ENCODE measurements at places on chromosomes 5 and 9.

- no peak for DNase-seq
These were observed 15.6 kb downstream of the SLC35D2 start for GRCh38 chr9:96367943-96368342.

DNA sequence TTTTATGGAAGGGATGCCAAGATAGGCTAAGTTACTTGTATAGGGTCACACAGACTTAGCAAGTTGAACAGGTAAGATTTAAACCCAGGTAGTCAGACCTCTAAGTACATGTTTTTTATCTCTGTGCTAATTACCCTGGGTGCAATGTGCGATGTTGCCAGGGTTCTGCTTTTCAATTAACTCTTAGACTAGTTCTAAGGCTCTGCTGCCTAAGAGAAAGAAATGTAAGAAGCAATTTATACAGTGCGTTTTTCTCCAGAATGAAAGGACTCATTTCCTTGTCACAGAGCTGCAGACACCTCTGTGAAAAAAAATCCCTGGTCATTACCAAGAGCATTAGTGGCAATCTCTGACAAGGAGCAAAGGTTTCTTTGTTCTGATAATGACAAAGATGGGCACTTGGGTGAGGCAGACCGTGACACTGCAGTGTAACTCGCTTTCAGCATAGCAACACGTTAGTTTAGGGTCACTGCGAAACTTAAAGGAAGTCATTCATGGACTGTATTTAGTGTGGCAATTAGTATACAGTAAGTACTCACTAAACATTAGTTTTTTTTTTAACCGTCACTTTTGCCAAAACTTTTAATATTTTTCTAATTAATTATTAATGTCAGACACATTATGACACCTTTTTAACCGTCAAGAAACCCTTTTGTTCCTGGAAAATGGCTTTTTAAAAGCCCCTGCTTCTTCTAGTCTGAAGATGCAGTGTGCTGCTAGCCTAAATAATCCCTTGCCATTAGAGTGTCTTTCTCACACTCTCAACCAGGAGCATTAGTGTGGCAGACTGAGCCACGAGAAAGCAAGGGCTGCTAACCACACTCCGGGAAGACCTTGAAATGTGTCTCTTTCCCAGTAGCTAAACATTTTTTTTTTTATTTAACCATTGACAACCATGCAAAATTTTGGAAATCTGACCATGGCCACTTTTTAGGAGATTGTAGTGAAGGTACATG, 520.0 kb upstream of the C9orf72 start:
- no peak for DNase-seq

DNA sequence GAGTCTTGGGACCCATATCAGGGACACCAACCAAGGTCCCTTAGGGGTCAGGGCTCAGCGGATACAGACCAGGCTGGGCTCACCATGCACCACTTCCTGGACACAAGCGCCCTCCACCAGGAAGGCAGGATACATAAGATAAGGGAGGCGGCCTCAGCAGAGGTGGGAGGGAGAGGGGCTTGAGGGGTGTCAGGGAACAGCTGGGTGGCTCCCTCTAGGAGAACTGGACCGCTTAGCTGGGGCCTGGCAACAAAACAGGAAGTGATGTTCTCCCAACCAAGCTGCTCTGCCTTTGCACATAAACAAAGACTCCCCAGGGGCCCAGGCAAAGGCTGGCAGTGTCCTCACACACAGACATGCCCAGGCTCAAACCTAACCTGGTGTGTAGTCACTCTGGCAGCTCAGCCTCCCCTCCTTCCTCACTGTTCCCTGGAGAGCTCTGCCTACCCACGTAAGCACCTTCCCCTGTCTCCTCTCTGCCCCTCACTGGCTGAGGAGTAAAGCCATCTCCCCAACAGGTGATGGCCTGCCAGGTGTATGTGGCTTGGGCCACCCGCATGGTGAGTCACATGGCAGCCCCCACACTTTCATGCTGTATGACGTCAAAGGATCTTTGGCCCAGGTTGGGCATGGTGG, 5.8 kb upstream of the BICD2 start:
- DNase-seq = no peak

DNA sequence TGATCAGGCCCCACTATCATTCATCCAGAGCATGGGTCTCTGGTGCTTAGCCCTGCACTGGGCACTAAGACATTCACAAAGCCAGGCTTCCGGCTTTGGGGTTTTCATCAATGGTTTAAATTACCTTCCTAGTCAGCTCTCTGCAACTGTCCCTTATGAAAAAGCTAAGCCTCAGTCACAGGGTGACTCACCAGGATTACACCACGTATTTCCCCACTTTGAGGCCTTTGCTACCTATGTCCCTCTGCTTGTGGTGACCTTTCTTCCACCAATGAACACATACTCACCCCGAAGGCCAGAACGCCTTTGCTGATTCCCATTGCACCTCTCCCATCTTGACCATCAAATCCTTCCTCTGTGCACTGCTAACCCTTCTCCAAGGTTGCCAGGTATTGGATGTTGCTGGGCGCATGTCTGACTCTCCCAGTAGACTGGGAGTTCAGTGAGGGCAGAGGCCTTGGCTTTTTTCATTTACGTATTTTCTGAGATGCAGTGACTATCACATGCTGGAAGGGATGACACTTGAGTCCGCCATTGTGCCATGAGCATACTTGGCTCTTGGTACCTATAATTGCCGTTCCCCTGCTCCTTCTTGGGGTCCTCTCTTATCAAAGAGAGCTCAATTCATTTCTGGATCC, 58.7 kb upstream of the TNFSF8 start:
- no peak for DNase-seq

- DNase-seq = no peak
These were observed 301.4 kb upstream of the RFX3 start for GRCh38 chr9:3827175-3827574.

- DNase-seq = no peak
These were observed 3.1 kb upstream of the GLIS3 start for GRCh38 chr9:4303006-4303405.

DNA sequence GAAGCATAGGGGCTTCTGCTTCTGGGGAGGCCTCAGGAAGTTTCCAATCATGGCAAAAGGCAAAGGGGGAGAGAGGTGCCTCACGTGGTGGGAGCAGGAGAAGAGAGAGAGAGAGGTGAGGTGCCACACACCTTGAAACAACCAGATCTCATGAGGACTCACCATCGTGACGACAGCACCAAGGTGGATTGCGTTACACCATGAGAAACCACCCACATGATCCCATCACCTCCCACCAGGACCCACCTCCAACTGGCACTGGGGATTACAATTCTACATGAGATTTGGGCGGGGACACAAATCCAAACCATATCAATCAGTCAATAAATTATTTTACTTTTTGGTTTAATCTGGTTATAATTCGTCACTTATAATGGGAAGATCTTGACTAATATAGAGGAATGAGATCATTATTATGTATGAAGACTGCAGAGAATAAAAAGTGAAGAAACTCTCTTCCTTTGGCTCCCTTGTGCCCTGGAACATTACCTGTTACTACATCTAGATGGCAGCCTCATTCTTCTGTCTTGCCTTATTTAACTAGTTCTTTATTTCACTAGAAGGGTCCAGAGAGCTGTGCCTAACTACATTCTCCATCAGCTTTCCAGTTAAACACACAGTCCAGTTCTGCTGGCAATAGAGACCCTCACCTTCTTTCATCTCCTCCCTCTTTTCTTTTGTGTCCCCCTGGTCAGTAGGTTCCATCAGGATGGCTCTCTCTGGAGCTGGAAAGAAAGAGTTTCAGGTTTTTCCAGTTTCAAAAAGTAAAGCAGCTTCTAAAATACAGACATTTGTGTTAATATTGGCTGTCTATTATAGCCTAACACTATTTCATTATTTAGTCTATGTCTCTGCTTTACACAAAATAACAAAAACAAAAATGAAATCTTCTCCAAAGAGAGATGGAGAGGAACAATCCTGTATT, 21.7 kb upstream of the SPINK7 start:
- DNase-seq = no peak

DNA sequence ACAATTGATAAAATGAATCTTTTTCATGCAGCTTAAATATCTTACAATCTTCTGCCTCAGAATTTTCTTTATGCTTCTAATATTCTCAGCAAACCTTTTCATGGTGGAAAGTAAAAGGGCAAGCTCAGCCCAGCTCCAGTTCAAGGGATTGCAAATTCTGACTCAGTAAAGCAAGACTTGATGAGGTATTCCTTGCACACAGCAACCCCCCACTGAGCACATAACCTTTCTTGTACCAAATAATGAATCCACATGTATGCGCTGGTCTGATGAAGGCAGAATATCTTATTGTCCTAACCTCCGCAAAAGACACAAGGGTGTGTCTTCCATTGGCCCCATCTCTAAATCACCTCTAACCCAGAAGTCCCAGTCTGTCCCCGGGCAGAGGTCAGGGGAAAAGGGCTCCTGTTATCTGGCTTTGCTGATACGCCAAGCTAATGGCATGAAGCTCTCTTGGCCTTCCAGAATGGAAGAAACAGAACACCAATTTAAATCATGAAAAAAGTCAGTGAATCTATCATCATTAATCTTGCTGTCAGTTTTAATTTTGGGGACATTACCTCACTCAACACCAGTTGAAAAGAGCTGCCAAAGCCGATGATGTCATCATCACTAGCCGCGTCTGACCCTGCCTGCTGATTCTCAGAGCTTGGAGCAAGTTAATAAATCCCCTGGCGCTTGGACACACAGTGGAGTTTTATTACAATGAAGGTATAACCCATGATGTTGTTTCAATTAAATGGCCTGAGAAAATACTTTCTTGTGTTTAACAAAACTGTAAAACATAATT, 592.5 kb upstream of the CLINT1 start:
- no peak for DNase-seq

DNA sequence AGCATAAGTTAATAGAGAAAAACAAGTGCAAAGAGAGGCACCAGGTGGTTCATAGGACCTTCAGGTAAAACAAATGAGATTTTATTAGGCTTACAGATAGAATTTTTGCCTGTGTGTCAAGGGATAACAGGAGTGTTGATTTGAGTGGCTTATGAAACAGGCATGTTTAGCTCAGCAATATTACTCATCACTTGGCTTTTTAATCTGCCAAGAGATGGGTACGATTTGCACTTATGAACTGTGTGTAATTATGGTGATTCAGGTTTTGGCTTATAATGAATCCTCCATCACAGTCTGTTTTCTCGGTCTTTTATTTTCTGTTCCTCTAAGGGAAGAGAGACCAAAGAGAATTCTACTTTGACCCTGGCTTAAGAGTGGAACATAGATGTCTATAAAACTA, 199.3 kb downstream of the DMRTA1 start:
- DNase-seq = no peak

DNA sequence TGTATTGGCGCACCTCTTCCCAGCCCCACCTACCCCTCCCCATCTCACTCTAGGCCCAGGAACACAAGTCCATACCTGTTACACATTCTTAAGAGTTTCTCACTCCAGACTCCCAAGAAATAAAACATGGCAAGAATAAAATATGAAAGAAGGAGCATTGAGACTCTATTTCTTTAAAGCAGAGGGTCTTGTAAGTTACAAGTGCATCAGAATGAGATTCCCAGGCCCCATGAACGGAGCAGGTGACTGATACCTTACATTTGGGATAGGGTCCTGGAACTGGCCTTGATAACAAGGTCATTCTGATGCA, 5.7 kb downstream of the EGR1 start:
- DNase-seq = no peak

DNA sequence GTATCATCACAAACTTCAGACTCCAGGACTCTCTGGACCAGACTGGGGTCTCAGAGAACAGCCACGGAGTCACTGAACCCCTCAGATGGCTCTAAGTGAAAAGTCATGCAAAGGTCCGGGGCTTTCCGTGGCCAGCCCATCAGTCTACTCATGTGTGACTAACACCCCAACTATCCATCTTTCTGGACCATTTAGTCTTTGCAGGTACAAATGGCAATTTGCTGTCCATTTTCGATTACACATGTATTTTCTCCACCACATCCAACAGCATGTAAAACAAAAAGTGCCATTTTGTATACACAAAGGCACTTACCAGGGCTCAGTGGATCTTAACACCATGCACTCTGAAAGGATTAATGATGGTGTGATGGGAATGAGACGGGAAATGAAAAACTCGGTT, 387.7 kb downstream of the BNC2 start:
- no peak for DNase-seq

DNA sequence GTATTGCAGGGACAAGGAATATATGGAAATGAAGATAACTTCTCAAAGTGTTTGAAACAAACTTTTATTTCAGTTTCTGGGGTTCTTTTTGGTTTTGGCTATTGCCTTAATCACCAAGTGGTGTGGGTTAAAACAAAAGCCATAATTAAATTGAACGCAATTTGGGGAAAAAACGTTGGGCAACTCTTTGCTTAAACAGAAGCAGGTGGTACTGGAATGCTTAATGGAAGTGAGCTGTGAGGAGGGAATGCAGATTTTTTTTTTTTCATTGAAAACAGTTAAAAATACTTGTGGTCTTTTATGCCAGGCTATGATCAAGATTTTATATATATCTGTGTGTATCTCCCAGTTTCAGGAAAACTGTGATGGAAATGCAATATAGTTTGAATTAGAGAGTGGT, 195.7 kb upstream of the TUT7 start:
- no peak for DNase-seq

GRCh38 chr9:124218987-124219461, 38.7 kb upstream of the NEK6 start:
- no peak for DNase-seq

GRCh38 chr5:147427521-147428401, 82.1 kb downstream of the DPYSL3 start:
- DNase-seq = no peak

- DNase-seq = no peak
These were observed 17.5 kb upstream of the JAK2 start for GRCh38 chr9:4967523-4967922.

GRCh38 chr9:25700430-25700829, 22.2 kb upstream of the TUSC1 start:
- DNase-seq = no peak

DNA sequence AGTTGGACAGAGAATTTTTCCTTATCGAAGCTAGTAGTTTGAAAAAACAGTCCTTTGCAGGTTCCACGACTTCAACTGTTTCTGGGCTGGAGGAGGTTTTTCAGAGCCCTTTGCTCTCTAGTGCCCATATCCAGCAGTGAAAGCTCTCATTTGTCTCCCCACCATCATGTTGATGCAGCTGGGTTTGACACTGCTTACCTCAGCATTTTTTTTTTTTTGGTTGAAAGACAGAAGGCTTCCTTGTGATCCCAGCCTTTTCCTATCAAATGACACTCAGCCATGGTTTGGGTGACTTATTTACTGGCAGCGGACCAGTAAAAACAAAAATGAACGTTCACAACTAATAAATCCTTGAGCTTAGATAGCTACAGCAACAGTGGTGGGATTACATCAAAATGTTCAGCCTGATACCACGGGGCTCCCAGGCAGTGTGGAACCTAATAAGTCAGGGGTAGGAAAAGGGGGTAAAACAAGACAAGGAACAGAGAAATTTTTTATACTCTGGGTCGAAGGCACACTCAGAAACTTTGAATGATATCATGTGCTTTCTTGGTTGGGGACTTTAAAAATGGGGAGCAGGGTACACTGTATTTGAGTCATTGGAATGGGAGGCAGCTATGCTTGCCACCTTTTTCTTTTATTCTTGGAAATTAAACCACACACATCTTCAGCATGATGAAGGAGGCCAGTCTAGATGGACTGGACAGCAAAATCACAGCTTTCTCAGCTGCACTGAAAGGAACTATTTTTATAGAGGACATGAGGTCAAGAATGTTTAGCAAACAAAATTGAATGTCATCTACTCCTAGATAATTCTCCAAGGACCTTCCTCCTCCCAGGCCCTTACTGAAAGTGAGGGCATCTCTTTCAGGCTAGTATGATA, 308.9 kb upstream of the MPDZ start:
- no peak for DNase-seq

Measured in central memory CD4-positive, alpha-beta T cell (primary cell).